ENCODE measurements at places on chromosomes 16 and 17.

DNA sequence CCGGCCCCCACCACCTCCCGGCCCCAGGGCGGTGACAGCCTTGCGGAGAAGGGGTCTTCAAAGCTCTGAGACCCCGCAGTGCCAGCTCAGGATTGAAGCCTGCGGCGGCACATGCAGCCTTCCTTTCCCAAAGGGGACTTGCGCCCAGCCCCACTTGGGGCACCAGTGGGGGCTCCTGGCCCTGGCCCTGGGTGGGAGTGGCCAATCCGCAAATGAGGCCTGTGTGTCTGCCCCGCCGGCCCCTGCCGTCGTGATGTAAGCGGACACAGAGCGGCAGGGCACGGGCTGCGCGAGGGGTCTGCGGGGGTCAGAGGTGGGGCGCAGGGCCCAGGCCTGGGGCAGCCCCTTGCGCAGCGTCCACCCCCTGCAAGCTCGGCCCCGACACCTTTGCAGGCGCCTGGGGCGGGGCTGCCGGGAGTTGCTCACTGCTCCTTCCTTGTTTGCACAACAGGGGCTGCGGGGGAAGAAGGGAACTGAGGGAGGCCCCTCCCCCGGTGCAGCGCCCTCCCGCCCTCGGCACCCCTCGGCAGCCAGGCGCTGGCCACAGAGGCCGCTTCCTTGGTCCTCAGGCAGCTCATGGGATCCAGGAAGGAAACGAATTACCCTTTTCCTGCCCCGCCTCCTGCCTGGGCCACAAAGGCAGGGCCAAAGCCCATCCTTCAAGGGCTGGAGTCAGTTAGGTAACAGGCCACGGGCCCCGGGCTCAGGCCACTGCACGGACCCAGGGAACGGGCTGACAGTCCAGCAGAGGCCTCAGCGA is 2.9 kb downstream of the SLC16A3 start:
- DNase-seq = no peak

DNA sequence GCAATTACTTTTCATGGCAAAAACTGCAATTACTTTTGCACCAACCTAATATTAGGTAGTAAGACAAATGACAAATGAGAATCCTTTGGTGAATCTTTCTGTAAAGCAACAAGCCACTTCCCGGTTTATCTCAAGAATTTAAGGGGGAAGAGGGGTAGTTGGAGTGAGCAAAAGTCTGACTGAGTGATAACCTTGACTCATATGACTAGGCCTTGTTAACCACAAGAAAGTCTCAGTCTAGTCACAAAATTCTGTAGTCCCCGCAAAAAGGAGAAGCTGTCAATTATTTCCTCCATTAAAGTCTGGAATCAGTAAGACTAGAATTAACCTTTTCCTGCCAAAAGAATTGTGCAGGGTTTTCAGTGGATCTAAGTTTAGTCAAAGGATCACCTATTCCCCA is 72.2 kb upstream of the GNAO1 start:
- no peak for DNase-seq

DNA sequence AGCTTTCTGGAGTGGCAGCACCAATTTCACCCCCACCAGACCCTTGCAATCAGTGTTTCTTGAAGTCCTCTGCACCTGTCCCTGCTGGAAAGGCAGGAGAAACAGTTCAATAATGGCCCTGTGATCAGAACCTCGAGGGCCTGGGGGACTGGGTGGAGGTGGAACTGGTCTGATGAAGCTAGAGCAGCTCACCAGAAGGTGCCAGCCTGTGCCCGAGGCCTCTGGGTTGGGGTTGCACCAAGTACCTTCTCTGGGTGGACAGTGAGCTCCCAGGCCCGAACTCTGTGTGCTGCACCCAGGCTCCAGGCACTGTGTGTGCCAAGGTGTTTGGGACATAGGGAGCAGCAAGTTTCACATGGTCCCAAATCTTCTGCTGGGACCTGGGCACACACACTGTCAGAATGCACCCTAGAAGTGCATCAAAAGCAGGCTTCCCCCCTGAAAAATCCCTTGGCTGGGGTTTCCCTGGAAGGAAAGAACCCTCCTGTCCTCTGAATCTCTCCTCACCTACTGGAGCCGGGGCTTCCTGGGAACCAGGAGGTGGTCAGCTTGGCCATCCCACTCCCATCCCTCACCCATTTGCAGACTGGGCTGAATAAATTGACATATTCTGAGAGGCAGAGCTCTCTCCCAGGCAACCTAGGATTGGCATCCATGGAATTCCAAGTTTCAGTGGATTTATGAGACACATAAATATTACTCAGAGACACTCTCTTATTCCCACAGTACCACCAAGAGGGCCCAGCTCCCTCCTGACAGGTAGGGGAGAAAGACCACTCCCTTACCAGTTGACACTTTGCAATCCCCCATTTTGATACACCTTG is 17.4 kb downstream of the CD300LG start:
- no peak for DNase-seq

GRCh38 chr16:52470585-52470984 is 76.4 kb downstream of the TOX3 start:
- DNase-seq = no peak

DNA sequence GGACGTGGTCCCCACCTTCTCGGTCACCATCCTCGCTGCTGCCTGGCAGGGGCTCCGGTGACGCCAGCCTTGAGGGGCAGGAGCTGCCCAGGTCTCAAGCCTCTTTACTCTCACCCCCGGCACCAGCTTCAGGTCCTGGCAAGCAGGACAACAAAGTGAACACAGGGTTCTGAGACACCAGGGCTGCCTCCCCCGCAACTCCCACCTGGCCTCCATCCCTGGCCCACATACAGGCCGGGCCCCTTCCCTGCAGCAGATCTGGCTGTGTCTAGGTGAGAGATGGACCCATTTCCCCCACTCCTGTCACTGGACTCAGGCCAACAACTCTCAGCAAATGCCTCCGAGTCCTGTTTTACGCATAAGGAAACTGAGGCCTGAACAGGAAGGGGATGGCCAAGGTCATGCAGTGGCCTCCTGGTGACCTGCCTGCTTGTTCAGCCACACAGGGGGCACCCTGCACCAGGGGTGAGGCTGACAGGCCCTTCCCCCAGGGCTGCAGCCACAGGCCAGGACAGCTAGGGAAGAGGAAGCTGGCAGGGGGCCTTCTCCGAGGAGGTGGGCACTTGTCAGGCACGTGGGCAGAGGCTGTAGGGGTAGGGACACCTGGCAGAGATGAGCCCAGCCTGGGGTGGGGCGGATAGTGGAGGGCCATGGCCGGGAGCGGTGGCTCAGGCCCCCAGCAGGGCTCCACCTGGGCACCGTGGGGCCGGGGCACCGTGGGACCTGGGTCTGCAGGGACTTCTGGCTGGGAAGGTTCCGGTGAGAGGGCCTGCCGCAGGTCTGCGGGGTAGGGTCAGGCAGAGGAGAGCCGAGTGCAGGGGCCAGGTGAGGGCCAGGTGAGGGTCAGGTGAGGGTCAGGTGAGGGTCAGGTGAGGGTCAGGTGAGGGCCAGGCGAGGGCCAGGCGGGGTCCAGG is 46.7 kb upstream of the PVALEF start:
- no peak for DNase-seq

DNA sequence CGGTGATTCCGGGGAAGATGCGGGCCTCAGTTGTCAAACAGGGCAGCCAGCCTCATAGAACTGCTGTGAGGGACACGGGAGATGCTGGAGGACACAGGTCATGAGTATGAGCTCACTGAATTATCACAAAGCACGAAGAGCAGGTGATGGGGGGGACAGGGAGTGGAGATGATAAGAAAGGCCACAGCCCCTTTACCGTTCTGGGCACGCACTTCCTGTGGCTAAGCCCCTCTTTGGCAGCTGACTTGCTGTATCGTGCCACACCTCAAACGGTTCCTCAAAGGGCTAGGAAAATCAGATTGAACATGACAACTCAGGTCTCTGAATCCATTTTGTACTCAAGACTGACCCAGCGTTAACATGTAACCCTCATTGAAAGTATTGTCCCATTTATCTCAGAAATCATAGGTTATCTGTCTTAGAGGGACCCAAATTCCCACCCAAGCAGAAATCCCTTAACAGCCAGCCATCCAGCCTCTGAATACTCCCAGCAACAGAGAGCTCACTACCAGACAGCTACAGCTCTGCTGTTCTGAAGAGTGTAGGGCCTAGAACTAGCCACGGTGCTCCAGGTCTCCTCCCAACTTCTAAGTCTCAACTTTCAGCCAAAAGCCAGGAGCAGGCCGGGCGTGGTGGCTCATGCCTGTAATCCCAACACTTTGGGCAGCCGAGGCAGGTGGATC is 5.0 kb upstream of the SRL start:
- DNase-seq = no peak

DNA sequence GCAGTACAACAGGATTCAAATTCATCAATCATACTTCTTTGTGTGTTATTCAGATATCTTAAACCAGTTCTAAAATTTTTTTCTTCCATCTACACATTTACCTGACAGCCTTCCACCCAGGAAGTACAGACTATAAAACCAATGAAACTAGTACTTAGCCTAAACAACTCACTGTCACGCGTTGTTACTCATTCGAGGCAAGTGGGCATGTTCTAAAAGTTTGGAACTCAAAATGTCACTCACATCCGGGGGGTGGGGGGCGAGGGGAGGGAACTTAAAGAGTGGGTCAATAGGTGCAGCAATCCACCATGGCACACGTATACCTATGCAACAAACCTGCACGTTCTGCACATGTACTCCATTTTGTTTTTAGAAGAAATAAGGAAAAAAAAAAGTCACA is 90.4 kb upstream of the PLEKHM1 start:
- DNase-seq = no peak

- DNase-seq = no peak
These were observed 204.4 kb downstream of the IRF8 start for GRCh38 chr16:86103320-86103719.

DNA sequence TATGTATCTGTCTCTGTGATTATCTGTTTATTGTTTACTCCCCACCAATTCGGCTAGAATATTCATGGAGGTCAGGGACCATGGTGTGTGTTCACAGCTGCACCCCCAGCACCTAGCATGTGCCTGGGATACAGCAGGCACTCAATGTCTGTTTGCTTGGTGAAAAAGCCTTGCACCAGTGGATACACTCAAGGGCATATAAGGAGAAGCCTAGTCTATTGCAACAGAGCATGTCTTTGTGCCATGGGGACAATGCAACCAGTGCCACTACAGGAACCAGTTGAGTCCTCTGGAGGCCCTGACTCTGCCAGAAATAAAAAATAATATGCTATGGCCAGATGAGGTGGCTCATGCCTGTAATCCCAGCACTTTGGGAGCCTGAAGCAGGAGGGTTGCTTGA is 93.6 kb downstream of the NDE1 start:
- no peak for DNase-seq

GRCh38 chr16:31190061-31190460 is 10.1 kb downstream of the FUS start:
- DNase-seq = no peak

GRCh38 chr17:77457572-77458201 is 316.9 kb downstream of the SEC14L1 start:
- DNase-seq = no peak
